Brain pericyte (primary cell): ENCODE measurements at places on chromosomes 1 and 21.

- DNase-seq = no peak
Measured at GRCh38 chr1:9596415-9597123, 7.9 kb downstream of the TMEM201 start.

DNA sequence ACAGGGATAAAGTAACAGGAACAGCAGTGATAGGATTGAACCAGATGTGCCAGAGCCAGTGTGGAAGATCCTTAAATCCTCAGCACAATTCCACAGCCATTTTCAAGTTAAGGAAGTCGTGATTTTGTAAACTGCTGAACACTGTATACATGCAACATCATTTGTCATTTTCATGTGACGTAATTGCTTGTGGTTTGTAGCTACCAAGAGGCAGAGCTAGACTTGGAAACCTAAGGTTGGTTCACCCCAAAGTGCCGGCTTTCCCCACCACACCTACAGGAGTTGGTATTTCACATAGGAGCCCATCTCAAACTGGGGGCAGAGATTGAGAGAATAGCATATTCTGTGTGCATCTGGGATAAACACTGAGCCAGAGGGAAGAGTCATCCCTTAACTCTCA is 113.9 kb downstream of the CAPN8 start:
- no peak for DNase-seq

DNA sequence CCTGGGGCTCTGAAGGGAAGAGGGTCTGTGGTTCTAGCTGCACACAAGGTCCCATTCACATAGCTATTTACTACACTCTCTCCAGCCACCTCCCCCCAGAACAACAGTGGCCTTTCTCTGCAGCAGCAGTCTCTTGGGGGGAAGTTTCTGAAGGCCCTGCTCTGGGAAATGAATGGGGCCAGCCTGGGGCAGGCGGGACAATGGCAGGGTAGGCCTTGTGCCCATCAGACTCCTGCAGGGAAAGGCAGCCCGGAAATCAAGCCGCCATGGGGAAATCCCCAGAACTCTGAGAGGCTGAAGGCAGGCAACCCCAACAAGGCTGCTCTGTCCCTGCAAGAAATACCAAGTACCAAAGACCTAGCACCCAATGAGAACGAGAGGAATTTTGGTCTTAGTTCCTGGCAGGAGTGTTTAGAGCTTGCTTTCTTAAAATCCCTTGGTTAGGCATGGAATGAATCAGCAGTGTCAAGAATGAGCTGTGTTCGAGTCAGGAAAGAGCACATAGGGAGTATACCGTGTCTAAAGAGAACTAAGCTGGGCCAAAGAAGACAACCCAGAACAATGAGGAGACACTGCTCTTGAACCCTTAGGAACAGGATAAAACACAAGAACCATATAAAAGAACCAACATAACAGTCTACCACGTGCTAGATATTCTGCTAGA is 11.3 kb downstream of the ARHGEF11 start:
- DNase-seq = no peak

DNA sequence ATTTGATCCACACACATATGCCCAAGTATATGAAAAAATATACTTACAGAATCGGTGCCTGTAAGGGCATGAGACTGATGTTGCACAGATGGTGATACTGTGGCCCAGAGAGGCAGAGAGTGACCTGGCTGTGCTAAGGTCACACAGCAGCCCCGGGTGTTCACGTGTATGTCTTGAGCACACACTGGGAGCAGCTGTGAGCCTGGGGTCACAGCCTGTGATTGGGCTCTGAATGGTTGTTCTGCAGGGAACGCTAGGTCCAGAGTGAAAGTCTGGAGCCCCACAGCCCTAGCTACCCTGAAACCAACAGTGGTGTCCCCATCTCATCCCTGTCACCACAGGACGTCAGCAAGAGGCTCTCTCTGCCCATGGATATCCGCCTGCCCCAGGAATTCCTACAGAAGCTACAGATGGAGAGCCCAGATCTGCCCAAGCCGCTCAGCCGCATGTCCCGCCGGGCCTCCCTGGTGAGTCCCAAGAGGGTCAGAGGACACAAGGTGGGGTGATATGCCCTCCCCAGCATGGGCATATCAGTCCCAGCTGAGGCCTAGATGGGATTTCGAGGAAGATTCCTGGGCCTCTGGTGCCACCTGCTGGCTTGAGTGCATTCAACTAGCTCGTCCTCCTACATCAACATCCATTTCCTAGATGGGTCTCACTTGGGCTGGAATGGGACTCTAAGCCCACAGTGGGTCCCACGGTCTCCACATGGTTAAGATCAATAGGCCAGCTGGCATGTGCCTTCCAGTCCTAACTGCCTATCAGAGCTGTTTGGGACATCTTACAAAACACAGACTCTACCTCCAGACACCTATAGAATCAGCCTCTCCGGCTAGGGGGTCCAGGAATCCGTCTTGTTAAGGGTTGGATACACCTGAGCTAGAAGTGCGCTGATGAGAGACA is 19.7 kb downstream of the CDK18 start:
- DNase-seq = no peak
